ENCODE measurements at places on chromosomes 7 and 10. TPM values are rescaled to one million over a fixed set of nuclear protein-coding genes. Genes with fewer than 3 reads are reported as not detected.

The RPEL1 gene
- polyA plus RNA-seq, result 0.08 TPM

The ANXA8L1 gene
- 3.9 TPM for polyA plus RNA-seq

The HOXA1 gene
- polyA plus RNA-seq, result 1.2 TPM

The LRRD1 gene
- 0.17 TPM for polyA plus RNA-seq

The HELLS gene
- polyA plus RNA-seq, result 10.3 TPM

The CUTC gene
- 20.0 TPM for polyA plus RNA-seq

The MYPN gene
- 59.9 TPM for polyA plus RNA-seq

The RBP3 gene
- polyA plus RNA-seq, result 0.04 TPM

The SLC13A1 gene
- polyA plus RNA-seq, result not detected

The SOSTDC1 gene
- polyA plus RNA-seq, result 9.9 TPM

The CACUL1 gene
- polyA plus RNA-seq, result 13.6 TPM

The CALHM3 gene
- not detected for polyA plus RNA-seq

The GPR15LG gene
- not detected for polyA plus RNA-seq

The SIRT1 gene
- 25.3 TPM for polyA plus RNA-seq

DNA sequence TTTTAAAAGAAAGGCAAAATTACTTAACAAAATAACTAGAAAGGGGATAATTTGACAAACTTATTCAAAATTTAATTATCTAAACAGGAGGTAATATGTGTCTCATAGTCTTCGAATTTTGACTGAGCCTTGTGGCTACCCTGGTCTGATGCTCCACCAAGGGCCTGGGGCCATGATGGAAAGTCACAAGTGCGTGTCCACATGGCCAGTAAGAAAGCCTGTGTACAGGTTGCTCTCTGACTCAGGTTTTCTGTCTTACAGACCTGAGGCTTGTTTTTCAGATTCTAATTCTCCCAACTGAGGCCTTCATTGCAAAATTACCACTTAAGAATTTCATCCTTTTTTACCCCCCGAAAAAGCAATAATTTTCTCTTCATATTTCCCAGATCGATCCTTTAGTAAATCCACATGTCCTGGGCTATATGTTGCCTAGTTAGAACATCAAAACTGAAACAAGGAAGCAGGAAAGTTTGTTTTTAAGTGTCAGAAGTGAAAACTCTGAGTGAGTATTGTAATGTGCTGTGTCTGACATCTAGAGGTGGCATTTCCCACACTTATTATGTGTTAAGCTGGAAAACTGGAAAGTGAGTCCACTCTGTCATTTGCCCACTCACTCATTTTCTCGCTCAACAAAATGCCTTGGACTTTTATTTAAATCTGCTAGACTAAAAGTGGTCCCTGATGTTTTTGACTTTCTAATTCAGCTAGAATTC lies 10.0 kb downstream of the CYP3A43 start:
- peak; percentile 15 for DNase-seq

GRCh38 chr10:79004311-79004710 lies 64.5 kb upstream of the ZMIZ1 start:
- DNase-seq, result no peak

- DNase-seq, result no peak
These were observed 10.1 kb downstream of the LIMK1 start for GRCh38 chr7:74093671-74094223.

GRCh38 chr7:35257251-35258124 lies 3.6 kb upstream of the TBX20 start:
- no peak for DNase-seq

DNA sequence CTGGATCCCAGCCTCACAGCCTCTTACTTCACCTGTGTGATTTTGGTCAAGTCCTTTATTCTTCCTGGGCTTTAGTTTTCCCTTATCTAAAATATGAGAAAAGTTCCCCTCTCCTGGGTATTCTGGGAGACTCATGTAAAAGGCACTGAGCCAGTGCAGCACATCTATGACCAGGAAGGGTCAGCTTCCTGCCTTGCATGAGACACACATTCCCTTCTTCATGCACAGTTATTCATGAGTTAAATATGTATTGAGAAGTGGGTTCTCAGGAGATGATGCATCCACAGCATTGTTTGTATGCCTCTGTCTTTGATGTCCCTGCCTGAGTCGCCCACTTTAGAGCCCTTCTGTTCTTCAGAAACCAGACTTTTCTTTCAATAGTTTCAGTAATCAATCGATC lies 33.3 kb downstream of the EGFR start:
- no peak for DNase-seq

GRCh38 chr10:52447931-52448353 lies 133.9 kb downstream of the DKK1 start:
- no peak for DNase-seq

- DNase-seq, result peak; percentile 99
These were observed at the start of gene CFAP70 for GRCh38 chr10:73358331-73359279. TSS of gene CFAP70 (minus strand) at chr10:73358864. CDS start at chr10:73354796, 4,068 bp downstream.

DNA sequence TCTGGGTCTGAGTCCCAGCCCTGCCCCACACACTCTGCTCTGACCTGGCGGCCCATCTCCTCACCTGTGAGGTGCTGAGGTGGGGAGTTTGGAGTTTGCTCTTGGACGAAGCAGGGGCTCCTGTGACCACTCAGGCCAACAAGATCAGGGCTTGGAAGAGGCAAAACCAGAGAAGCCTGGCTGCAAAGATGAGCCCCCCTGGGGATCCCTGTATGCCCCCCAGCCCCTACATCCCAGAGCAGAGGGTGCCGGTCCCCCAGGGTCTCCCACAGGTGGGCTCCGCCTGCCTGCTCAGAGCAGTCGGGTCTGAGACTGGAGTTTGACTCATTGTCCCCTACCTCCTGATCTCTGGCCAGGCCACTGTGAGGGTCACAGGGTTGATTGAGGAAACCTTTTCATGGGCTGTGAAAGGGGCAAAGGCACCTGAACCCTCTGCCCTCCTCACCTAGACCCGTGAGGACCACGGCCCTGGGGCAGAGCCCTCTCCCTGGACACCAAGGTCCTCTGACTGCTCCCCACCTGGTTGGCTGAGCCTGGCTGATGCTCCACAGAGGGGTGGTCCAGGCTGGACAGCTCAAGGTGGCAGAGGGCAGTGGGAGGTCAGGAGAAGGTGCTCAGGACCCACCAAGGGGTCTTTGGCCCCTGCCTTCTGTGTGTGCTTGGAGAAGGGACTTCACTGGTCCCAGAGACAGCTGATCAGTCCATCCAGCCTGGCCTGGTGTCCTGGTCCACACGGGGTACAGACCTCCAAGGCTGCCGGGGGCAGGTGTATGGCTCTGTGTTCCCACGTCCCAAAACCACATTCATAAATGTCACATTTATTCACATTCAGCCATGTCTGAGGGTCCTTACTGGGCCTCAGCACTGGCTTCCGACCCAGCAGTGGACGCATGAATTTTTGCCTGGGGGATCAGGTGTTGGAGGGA lies 9.1 kb upstream of the SCART1 start:
- DNase-seq, result no peak

DNA sequence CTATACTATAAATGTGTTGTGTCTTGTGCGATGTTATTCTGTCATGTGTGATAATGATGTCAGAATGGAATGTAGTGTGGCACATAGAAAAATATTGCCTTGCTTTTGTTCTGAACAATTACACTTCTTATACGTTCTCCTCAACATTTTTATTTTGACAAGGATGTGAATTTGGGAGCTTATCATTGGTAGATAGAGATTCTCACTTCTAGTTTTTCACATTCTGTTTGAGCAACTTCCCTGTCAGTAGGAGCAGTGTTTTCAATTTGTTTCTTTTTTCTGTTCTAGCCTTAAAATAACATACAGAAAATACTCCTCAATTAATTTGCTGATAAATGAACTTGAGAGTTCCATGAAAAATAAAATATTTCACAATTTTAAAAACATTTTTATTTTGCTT lies 17.6 kb downstream of the SUN3 start:
- no peak for DNase-seq

DNA sequence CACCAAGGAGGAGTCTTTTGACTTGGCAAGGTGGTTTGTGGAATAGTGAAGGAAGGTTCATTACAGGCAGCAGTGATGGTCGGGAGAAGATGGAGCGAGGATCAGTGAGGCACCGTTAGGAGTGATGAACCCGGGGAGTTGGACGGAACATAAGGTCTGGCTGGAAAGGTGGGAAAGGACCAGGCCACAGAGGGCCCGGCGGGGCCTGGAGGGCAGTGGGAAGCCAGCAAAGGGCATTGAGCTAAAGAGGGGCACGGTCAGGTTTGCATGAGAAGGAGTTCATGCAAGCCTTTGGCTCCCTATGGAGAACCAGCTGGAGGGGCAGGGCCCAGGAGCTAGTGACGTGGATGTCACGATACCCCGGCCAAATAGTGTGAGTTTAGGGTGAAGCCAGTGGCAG lies 46.2 kb upstream of the RABGEF1 start:
- no peak for DNase-seq

- no peak for DNase-seq
These were observed 47.4 kb upstream of the CHST3 start for GRCh38 chr10:71916827-71917226.

GRCh38 chr10:3681642-3682554 lies 103.1 kb downstream of the KLF6 start:
- peak; percentile 12 for DNase-seq

DNA sequence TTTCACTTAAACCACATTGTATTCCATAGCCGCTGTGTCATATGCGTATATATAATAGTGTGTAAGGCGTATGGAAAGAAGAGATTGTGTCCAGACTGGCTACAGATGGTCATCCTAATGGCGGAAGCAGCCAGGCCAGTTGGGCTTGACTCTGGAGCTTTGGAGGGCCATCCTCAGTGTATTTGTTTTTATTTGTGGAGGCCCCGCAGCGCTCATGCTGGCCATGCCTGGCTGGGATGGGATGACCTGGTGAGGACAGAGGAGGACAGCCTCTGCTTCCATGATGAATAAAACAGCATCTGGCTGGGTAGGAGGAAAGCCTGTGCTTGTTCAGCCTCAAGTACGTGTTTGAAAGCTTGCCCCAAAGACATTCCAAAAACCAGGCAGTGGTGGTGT lies 220.3 kb downstream of the EBF3 start:
- DNase-seq, result no peak

- DNase-seq, result peak; percentile 27
These were observed 171.2 kb upstream of the COL1A2 start for GRCh38 chr7:94223375-94224084.

- DNase-seq, result peak; percentile 79
These were observed 151.1 kb downstream of the CXCL12 start for GRCh38 chr10:44233561-44234482.

- no peak for DNase-seq
These were observed 260.5 kb upstream of the ZMIZ1 start for GRCh38 chr10:78808286-78808685.

GRCh38 chr10:45353186-45353585 lies 20.8 kb upstream of the ALOX5 start:
- no peak for DNase-seq

GRCh38 chr7:17054836-17055235 lies 173.1 kb upstream of the AGR3 start:
- peak; percentile 39 for DNase-seq

GRCh38 chr10:122253605-122254004 lies 17.5 kb upstream of the BTBD16 start:
- DNase-seq, result no peak

GRCh38 chr7:139854124-139854511 lies 25.1 kb downstream of the TBXAS1 start:
- DNase-seq, result no peak

DNA sequence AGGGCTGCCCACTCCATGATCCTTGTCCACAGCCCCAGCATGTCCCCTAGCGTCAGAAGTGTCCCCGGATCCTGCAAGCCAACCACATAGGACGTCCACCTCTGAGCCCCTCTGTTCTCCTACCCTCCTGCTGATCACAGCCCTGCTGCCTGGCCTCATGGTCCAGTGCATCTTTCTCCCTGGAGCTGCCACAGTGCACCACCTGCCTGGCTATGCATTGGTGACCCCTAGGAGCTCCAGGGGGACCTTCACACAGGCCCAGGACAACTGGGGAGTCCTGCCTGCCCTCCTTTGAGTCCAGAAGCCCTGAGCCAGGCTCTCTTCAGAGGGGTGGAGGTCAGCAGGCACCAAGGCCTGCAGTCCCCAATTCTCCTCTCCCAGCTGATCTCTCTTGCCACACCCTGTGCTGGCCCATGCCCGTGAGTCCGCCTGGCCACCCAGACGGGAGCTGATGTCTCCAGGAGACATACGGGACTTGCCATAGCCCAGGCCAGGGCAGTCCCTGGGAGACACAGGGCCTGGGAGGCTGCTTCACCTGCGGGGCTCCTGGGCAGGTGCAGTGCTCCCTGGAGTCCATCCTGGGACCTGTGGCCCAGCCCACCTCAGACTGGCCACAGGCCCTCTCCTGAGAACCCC lies 77.4 kb upstream of the RET start:
- no peak for DNase-seq

DNA sequence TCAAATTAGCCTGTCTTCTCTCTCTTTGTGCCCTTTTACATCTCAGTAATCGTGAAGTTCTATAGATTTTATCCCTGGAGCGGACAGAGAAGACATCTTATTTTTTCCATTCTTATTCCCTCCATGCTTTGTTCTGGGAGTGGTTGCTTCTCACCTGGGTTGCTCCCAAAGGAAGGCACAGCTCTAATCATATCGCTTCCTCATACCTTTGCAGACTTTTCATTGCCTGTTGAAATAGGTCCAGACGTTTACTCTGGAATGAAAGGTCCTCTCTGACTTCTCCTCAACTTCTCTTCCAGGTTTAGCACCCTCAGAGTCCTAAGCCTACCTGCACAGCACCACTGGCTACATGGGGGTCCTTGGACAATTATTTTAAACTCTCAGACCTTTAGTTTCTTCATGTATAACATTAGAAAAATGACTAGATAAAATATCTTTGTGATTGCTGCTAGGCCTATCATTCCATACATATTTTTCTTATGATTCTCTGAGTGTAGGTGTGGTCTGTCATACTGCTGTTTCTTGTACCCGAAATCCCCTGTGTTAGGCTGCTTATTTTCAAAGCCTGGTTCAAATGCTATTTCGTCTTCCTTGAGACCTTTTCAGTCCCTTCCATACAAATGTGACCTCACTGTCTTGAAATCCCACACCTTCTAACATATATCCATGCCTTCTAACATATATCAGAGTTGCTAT lies 418.1 kb downstream of the GFRA1 start:
- DNase-seq, result no peak

DNA sequence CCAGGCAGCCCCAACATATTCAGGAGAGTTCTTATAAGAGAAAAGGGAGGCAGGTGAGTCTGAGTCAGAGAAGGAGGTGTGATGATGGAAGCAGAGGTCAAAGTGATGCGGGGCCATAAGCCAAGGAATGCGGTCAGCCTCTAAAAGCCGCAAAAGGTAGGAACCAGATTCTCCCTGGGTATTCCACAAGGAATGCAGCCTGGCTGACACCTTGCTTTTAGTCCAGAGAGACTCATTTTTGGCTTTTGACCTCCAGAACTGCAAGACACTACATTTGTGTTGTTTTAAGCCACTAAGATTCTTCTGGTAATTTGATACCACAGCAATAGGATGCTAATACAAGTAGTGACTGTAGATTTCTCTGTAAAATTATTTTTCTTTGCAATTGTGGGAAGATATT lies 151.5 kb upstream of the EEPD1 start:
- DNase-seq, result no peak

GRCh38 chr7:157125376-157126223 lies 13.1 kb upstream of the UBE3C start:
- DNase-seq, result no peak

- DNase-seq, result no peak
These were observed 991 bp upstream of the DLD start for GRCh38 chr7:107889992-107890391.

DNA sequence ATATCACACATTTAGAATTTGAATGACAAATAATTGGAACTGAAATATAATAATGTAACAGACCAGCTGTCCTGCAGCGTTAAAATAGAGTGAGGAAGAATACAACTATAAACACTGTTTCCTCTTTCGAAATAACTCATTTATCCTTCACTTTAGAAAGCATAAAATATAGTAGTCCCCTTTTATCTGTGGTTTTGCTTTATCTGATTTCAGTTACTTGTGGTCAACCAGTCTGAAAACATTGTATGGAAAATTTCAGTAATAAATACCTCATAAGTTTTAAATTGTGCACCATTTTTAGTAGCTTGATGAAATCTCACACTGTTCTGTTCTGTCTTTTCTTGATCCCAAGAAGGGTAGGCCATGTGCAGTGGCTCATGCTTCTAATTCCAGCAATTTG lies 31.7 kb downstream of the POLR1F start:
- DNase-seq, result peak; percentile 3
